AG08395 (cell line): ENCODE measurements at places on chromosomes 16 and 17.

- peak; percentile 51 for DNase-seq
Observed at GRCh38 chr16:69941251-69942098, 9.7 kb upstream of the CLEC18A start.

GRCh38 chr17:50062293-50063243, 6.7 kb downstream of the ITGA3 start:
- DNase-seq = peak; percentile 42

DNA sequence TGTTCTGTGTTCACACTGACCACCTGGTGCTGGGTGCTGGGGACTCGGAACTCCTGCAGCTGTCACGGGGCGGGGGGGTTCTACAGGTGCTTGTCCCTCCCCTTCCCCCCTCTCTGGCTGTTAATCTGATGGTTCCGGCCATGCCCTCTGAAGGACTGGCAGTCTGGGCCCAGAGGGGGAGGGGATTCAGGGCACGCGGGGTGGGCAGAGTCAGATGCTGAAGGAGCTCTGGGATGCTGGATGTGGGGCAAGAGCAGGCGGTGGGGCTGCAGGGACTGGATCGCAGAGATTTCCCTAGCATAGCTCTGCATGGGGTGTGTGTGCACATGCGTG, 5.4 kb upstream of the TBX21 start:
- no peak for DNase-seq

DNA sequence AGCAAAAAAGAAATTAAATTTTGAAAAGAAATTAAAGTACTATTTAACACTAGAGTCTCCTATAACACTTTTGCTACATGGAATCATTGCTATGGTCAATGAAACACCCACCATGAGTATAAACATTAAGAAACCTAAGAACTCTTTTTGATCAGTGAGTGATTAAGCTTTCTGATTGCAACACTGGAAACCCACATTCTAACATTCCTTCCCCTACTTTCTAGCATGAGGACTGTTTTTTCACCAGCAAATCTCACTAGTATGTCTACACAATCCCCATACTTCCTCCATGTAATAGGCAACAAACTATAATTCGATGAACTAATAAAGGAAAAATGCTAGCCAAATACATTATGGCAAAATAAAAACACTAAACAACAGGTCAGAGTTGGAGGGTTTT, 54.7 kb downstream of the SKAP1 start:
- peak; percentile 50 for DNase-seq
